NCI-H1436 treated with DMSO at 0.1 percent for 48 hours (cell line): ENCODE measurements at places on chromosomes 4 and X.

GRCh38 chr4:75662626-75663025 lies 10.6 kb downstream of the G3BP2 start:
- no peak for DNase-seq

DNA sequence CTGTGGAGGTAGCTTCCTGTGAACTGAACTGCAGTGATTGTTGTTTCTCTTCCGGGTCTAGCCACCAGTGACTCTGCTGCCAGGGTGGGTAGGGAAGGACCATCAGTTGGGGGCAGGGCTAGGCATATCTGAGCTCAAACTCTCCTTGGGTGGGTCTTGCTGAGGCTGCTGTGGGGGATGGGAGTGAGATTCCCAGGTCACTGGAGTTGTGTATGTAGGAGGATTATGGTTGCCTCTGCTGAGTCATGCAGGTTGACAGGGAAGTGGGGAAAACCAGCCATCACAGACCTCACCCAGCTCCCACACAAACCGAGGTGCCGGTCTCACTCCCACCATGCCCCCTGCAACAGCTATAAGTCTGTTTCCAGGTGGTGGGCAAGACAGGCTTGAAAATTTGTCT lies 1937.8 kb downstream of the PCDH7 start:
- DNase-seq, result no peak

DNA sequence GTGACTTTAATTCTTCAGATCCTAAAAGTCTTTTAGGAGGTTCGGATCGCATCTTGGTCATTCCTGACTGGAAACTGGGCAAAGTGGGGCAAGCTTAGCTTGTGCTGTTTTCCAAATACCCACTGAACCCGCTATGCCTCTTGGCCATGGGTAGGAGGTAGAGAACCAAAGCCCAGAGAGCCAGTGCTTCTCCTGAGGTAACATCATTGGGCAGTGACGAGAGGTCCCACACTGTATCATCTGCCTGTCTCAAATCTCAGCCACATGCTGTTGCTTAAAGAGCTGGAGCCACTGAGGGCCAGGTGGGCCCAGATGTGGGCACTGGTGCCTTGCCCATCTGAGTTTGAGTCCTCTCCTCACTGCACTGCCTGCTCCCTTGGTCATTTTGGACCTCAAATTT lies 68.2 kb downstream of the SLC2A9 start:
- no peak for DNase-seq

- no peak for DNase-seq
Measured at GRCh38 chr4:184762100-184762499, 28.2 kb upstream of the CENPU start.

DNA sequence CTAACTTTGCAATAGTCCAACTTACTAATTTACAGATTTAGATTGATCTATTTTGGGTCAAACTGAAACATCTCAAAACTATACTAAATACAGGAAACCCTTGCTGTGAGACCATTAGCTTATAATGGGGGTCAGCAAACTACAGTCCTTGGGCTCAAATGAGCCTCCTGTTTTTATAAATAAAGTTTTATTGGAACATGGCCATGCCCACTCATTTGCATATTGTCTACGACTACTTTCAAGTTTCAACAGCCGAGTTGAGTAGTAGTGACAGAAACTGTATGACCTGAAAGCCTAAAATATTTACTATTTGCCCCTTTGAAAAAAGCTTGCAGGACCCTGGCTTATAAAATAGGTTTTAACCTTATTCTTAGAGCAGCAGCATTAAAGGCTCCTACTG lies 92.4 kb downstream of the C4orf51 start:
- no peak for DNase-seq

DNA sequence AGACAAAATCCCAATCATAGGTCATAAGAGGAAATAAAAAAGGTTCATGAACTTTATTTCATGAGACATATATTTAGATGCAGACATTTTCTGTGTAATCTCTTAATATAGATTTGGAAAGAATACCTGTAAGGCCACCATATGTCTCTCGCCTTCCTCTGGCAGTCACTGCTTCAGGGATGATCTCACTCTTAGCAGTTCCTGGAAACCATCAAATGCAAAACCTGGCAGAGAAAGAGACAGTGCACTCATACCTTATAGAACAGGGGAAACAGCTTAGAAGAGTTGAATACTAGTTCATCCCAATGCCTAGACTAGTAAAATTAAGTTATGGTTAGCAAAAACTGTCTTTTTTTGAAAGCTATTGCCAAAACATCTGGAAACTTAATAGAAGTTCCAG lies 243.3 kb downstream of the GASK1B start:
- no peak for DNase-seq

DNA sequence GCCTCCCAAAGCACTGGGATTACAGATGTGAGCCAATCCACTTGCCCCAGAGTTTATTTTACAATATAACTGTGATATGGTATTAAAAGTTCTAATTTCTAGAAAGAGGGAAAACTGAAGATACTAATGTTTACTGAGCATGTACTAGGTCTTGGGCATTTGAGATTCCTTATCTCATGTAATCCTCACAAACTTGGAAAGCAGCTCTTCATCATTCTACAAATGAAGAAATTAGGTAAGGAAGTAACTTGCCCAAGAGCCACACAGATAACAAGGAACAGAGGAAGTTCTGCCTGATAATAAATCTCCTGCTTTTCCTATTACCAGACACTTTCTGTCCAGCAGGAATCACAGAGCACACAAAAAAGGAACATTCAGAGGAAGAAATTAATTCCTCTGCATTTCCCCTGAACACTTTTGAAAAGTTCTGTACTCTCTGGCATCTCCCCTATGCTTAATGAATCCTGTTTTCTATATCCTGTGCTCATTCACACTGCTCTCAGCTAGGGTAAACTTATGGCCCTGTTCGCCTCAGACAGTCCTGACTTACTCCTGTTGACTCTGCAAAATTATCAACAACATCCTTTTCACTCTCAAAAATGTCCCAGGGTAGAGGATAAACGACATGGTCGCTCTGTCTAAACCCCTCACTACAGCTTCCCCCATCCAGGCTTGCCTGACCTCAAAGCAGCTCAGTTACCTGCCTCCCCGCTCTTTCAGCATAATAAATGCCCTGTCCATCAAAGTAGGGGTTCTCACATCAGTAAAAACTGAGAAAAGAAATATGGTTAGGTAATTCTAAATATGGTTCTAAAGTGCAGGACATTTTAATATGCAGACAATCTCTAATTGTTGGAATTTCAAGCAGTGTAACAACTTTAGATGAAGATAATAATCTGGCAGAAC lies 13.6 kb downstream of the SH3RF1 start:
- no peak for DNase-seq

DNA sequence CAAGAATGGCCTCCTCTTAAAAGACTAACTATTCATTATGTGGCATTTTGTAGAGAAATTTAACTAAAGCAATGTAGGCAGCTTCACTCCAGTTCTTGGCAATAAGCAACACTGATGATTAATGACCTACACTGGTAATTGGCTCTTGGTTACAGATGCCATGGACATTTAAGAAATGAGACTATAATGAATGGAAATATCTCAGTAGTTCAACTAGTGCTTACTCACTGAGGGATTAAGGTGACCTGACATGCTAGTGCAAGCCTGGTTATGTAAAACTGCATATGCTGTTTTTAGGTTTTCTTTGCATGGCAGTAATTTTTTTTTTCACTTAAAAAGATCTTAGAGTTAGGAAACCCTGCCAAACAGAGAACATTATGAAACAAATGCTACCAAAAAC lies 152.7 kb upstream of the AADAT start:
- DNase-seq, result no peak

GRCh38 chr4:55524844-55525571 lies 21.7 kb downstream of the CLOCK start:
- DNase-seq, result no peak

GRCh38 chr4:42466273-42466844 lies 69.1 kb downstream of the SHISA3 start:
- DNase-seq, result no peak

- no peak for DNase-seq
Measured at GRCh38 chr4:188190461-188190860, 51.2 kb downstream of the TRIML1 start.

GRCh38 chr4:169184236-169184635 lies 86.5 kb downstream of the SH3RF1 start:
- no peak for DNase-seq

DNA sequence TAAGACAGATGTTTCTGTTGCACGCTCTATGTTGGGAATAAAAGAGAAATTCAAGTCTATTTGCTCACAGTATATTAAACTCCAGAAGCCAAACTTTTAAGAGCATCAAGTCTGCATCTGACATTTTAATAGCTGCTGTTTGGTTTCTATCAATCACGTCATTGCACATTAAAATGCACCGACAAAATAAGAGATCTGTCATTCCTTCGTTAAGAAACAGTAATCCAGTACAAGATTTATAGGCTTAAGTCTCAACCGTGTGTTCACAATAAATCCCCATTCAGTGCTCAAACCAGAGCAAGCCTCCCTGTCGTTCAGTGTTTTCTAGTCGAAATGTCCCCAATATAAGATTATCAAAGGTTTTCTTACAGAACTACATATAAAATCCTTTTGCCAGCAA lies 89.0 kb upstream of the BMPR1B start:
- DNase-seq, result no peak

GRCh38 chrX:109990582-109991276 lies 12.2 kb upstream of the TMEM164 start:
- peak; percentile 71 for DNase-seq

DNA sequence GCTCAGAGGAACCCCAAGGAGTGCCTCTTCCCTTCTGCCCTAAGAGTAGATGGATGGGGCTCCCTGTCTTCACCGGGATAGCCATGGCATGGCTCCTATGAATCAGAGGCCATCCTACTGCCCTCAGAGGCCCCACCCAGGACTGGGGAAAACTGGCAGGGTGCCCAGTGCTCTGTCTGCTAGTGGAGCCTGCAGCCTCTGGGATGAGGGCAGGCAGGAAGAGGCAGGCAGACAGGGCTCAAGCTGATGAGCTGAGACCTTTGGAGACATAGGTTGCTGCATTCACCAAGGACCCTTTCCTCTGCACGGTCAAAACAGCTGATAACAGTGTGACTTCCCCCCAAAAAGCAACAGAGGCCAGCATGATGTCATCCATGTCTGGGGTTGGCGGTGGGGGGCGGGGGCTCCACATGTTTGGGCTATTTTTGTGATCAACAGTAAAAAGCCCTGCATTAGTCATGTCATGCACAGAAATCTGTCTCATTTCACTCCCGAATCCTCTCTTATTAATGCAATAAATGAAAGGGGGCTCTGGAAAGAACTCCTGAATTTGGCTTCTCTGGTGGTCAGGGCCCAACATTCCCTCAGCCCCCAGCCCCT lies 207.6 kb upstream of the MAMLD1 start:
- no peak for DNase-seq

DNA sequence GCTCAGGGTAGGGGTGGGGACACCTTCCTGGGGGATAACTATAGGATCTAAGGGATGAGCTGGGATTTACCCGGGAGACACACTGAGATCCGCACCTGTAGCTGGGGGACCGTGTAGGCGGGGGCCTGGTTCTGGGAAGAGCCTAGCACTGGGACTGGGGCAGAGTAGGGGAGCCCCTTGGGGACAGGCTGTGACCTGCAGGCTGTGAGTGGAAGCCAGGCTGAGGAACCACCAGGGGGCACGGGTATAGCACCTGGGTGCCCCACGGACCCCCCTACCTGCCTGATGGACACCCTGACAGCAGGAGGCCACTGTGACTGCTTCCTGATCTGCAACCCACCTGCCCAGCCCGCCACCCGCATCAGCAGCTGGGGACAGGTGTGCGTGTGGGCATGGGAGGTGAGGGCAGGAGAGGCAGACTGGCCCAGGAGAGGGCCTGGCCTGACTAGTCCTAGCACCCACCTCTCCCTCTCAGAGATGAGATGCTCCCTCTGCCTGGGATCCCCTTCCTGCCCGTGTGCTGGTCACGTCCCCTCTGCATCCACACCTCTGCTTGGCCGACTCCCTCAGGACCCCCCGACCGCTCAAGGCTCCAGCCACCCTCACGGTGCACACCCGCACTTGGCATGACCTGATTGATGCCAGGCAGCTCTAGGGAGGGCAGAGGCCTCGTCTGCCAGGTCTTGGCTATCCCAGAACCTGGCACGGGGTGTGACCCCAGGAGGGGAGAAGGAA lies 94.2 kb upstream of the NKX1-1 start:
- DNase-seq, result no peak

- DNase-seq, result no peak
Measured at GRCh38 chr4:106017975-106018374, 122.7 kb downstream of the NPNT start.

GRCh38 chrX:111168314-111168713 lies 72.3 kb downstream of the PAK3 start:
- no peak for DNase-seq

DNA sequence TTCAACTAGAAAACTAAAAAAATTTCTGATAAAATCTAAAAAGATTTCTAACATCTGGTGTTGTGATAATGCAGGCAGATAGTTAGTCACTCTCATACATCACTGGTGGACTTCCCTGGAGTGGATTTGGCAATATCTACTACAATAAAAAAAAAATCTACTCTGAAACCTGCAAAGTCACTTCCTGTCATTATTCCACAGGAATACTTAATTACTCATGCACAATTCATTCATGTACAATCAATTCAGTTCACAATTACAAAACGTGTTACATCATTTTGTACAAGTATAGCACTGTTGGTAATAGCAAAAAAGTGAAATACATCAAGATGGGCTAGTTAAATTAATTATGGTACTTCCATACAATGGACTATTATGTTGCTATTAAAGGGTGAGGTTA lies 16.5 kb upstream of the RHOH start:
- no peak for DNase-seq

DNA sequence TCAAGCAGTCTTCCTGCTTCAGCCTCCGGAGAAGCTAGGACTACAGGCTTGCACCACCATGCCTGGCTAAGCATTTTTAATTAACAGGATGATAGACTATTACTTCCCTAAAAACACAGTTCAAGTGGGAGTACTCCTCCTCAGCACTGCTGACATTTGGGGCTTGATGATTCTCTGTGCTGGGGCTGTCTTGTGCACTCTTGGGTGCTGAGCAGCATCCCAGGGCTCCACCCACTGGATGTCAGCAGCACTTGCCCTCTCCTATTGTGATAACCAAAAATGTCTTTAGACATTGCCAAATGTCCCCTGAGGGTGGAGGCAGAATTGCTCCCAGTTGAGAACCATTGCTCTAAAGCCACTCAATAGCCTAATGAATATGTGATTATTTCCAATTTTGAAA lies 60.4 kb downstream of the CLCN4 start:
- DNase-seq, result no peak
